ENCODE measurements at places on chromosomes 11 and 22. TPM values are rescaled to one million over a fixed set of nuclear protein-coding genes. Genes with fewer than 3 reads are reported as not detected.

The NRXN2 gene
- 2.7 TPM for total RNA-seq

The WNT11 gene
- 3.2 TPM for total RNA-seq

The JAML gene
- total RNA-seq = not detected

DNA sequence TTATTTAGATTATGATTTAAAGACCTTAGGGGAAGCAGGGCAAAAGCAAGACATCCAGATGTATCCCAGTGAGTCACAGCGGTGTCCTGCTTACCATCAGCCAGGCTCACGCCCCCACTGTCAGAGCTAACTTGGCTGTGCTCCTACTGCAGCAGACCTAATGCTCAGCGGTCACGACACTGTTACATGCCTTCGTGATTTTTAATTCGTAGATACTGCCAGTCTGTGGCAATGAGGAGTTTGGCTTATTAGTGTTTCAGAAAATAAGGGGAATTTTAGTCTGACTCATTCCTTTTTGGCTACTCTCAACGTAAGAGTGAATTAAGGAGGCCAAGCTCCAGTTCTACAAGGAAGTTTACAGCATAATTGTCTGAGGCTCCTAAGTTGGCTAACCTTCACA lies 22.7 kb downstream of the EFCAB6 start:
- DNase-seq = no peak

DNA sequence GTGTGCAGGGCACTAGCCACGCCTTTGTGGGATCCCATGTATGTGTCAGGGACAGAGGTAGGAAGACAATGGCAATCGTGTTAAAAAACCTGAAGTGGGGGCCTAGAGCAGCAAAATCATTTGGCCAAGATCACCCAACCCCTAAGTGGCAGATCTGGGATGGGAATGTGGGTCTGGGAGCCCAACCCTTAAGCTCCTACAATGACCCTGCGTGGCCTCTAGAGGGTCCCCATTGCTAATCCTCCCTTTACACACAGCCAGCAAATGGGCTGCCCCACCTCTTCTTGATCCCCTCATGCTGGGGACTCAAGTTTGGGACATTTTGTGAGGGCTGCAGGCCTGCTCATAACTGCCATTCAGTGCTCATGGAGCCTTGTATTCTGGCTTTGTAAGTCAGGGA lies 73.2 kb upstream of the SUSD2 start:
- no peak for DNase-seq

DNA sequence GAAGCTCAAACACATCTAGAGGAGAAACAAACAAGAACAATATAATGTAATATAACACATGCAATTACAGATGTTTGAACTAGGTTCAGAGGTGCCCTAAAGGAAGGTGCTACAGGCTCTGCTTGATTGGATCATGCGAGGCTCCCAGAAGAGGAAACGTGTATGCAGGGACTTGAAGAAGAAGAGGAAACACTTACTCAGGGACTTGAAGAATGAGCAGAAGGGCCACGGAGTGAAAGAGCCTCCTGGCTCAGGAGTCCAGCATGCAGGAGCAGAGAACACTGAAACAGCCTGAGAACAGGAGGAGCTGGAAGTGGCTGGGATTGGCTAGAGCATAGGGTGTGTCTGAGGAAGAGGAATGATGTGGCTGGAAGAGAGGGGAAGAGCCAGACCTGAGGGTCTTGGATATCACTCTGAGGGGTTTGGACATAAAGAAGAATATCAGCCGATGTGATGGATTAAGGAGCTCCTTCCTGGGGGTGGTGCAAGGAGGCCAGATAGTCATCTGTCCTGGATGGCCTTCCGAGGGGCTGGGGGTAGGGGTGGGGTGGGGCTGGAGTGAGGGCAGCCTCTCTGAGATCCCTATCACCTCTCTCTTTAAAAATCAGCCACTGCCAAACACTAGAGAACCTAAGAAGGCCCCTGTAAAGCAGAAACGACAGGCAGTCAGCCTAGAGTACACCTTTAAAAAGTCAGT lies 16.8 kb downstream of the FZD4 start:
- no peak for DNase-seq

Data from osteocyte (in vitro differentiated cells).